ENCODE measurements at places on chromosomes 7 and 10.

- DNase-seq: no peak
These were observed 40.7 kb downstream of the SGMS1 start for GRCh38 chr10:50582766-50583762.

DNA sequence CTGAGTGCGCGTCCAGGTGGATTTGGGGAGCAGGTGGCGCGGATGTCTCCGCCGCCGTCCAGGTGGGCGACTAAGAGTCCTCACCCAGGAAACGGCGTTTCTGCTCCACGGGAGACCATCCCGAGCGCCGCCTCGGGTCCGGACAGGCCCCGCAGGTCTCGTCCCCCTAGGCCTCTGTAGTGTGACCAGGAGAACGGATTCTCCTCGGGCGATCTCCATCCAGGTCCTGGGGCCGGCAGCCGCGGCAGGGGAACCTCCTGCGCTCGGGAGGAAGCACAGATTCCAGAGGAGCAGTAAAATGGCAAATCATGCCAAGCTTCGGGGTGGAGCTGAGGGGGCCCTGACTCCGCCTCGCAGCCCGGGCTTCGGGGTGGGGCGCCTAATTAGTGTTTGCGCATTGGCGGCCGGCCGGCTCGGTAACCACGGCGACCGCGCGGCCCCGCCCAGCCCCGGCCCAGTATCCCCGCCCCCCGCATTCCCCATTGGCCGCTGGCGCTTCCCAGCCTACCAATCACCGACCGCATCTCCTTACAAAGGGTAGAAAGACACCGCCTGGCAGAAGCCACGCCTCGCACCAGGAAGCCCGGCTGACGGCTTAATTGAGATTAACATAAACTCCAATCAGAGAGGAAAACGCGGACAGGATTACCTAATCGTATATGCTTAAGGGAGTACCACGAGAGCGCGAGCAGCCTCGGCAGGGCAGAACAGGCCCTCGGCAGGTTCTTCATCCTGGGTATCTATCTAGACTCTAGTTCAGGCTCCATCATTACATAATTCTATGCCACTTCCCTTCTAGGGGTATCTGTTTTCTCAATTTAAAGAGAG is 168.6 kb downstream of the ARHGAP12 start:
- peak; percentile 94 for DNase-seq

GRCh38 chr10:55837273-55837672 is 523.8 kb downstream of the ZWINT start:
- DNase-seq: no peak

GRCh38 chr10:788796-789748 is 99.6 kb upstream of the DIP2C start:
- no peak for DNase-seq

- DNase-seq: no peak
These were observed 475.4 kb downstream of the CNTNAP2 start for GRCh38 chr7:146591976-146592375.

- no peak for DNase-seq
These were observed 16.4 kb upstream of the NPS start for GRCh38 chr10:127532659-127533058.

DNA sequence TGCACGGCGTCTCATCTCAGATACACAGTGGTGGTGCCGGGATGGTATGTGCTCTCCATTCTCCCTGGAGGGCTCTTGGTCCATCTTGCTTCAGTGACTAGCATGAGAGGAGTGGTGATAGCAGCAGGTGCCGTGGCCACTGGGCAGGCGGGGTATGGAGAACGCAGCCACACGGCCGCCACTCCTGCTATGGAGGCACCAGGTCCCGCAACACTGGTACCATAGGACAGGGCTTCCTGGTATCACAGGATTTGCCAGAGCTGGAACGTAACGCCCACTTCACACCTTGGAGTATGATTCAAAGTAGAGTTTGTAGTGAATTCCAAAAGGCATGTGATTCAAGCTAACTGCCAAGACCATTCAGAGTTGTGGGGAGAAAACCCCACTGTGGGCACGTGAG is 284.1 kb downstream of the DPP6 start:
- no peak for DNase-seq

DNA sequence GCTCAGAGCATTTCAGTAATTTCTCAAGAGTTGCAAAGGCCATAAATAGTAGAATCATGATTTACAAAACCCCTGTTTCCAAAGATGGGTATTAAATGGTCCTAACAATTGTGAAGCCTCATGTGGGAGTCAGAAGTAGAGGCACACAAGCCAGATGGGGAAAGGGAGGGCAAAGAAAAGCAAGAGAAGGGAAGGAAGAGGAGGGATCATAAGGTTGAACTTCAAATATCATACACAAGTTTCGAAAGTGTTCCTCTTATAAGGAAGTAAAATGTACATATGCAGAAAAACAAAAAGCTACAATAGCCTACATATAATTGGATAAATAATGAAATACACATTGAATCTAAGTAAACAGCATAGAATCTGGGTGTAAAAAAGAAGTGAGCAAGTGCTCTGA is 6.0 kb downstream of the LIPN start:
- no peak for DNase-seq

DNA sequence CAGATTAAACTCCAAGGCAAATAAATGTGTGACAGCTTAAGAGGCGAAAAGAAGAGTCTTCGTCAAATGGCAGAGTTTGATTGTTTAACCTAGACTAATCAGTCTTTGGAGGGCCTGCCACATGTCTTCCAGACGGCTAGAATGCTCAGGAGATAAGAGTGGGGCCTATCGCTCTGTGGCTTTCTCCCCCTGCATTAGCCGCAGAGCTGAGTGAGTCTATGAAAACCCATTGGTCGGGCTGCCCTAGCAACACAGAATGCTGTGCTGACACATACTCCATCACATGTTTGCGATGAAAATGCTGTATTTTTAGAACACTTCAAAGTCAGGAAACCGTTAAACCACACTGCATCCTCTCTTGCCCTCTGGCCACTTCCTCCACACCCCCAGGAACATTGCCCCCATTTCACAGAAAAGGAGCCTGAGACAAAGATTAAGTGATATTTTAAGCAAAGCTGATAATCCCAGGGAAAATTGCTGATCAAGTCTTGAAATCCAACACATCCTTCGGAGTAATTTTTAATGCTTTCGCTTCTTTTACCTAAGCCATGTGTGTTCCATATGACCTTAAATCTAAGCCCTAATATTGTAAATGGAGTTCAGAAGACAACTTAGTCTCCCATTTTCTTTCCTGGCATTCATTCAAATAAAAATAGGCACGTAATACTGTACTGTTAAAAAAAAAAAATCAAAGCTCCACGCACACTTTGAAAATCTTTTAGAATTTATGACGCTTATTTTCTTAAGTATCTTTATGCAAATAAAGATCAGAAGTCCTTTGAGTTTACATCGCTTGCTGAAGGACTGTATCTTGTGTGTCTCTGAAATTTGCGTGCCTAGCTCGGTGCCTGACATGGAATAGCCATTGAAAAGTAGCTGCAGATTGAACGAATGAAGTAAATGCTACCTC is 161.2 kb downstream of the CELF2 start:
- DNase-seq: no peak

DNA sequence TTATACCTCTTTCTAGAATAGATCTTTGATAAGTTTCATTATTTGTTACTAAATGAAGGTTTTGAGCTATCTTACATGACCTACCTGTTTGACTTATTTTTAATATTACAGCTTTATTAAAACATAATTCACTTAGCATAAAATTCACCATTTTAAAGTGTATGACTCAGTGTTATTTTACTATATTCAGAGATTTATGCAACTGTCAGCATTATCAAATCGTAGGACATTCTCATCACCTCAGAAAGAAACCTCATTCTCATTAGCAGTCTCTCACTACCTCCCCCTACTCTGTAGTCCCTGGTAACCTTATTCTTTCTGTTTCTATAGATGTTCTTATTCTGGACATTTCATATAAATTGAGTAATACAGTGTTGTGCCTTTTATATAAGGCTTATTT is 207.9 kb upstream of the FOXP2 start:
- DNase-seq: no peak

DNA sequence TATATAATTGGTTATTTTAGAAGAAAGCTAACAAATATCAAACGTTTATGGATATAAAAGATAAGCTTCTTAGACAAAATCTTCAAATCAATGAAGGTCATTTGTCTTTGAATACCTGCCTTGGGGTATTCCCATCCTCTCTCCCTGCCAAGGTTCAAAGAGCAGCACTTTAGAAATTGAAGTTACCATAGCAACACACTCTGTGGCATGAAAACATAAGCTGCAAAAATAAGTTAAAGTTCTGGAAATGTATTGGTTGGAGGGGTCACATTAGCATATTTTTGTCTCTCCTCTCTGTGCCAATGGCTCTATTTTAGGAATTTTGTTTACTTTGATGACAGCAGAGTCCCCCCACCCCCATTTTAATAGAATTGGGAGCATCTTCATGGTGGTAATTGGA is 12.0 kb downstream of the ECHDC3 start:
- DNase-seq: no peak

DNA sequence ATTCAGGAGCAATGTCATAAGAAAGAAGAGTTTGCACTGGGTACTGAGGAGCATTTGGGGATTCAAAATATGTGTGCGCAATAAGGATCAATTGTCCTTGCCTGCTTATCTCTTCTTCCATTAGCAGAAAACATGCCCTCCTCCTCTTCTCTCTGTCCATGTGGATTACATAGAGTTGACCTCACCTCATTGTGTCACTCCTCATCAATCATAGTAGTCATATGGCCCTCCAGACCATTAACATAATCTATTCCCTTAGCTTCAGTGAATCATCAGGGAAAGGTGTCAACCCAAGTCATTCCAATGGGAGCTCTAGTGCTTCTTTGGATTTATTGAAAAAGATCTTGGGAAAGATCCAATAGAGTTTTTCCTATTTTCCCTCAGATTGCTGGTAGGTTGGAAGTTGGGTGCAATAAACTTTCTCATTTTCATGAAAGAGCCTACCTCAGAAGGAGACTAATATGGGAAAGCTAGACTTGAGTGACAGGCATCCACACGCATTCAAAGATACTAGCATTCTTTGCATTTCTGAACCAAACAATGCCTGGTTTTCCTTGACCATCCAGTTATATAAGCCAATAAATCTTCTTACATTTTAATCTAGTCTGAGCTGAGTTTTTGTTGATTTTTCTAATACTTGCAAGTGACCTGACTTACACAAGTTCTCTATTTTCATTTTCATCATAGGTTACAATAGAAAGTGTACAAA is 71.5 kb upstream of the FAM13C start:
- no peak for DNase-seq

DNA sequence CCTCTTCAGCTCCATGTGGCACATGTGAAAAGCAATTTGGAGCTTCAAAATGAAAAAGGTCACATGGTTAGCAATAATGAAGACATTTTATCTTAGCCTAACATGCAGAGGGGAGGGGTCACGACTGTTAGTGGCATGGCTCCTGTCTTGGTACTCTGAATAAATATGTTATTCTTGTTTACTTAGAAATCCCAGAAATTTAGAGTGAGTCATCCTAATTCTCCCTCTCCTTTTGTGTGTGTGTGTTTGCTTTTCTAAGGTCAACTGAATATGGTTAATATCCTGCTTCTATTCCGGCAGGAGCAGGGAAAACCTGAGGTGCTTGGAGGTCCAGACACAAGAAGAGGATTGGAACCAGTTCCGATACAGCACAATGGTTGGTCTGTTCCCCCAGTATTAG is 17.6 kb downstream of the BCCIP start:
- DNase-seq: no peak

- no peak for DNase-seq
These were observed 265.5 kb upstream of the POT1 start for GRCh38 chr7:125195156-125195555.

DNA sequence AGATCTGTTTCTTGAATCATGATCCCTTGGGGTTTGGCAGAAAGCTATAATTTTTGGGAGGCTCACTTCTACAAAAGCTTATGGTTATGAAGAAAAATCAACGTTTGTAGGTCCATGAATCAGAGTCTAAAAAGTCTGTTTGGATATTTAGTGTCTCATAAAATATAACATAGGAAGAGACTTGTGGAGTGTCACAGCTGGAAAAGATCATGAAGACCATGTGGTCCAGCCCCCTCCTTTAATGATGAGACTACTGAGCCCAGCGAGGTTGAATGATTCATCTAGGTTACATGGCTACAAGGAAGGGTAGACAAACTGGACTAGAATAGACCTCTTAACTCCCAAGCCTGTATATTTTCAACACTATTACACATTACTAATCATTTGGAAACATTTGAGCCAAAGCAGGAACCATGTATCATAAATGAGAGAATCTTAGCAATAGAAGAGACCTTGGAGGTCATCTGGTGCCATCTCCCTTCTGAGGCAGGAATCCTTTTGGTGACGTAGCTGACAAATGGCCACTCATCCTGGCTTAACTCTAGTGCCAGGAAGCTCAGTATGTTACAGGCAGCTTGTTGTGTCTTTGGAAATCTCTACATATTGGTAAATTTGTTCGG is 152.5 kb downstream of the CREB5 start:
- DNase-seq: no peak

GRCh38 chr7:92988051-92988450 is 129.7 kb downstream of the SAMD9 start:
- no peak for DNase-seq

GRCh38 chr10:85532773-85533172 is 833.8 kb downstream of the GRID1 start:
- DNase-seq: no peak

DNA sequence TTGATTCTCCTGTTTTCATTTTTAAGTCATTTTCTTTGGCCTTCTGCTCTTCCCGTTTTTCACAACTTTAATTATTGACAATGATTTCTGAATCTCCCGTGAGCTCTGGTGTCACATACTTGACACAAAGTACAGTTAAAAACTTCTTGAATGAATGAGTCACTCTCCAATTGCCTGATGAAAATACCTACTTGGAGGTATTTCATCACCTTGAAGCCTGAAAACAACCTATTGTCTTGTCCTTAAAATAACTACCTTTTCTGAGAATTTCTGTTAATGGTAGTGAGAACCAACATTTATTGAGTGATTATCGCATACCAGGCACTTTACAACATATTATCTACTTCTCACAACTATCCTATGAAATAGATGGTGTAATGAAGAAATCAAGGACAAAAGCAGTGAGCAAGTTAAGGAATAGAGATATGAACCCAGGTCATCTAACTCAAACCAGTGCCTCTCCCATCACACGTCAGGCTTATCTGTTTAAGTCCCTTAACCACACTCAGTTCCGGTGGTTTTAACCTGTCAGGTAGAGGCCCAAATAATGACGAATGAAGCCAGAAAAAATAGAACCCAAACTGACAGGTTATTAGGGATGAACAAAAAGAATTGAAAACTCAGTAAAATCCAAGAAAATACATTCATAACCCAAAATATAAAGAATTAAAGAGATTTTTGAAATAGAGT is 11.6 kb downstream of the BET1 start:
- DNase-seq: no peak

DNA sequence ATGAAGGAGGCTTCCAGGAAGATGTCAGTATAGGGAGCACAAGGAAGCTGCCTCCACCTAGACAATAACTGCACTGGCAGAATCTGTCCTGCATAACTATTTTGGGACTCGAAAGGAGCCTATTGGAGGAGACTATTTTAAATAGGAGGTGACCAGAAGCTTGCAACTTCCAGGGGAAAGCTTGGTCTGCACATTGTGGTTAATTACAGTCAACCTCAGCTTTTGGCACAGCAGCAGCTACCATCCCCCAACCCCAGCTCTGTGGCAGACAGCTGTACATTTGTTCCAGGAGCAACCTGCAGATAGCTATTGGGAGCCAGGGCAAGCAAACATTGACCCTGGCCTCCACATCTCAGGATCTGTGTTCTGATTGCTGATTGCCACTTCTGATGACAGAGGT is 46.3 kb upstream of the NANOS1 start:
- no peak for DNase-seq

- DNase-seq: peak; percentile 29
These were observed 110.3 kb upstream of the LANCL2 start for GRCh38 chr7:55254596-55255495.
